ENCODE measurements at places on chromosomes 5 and 9.

DNA sequence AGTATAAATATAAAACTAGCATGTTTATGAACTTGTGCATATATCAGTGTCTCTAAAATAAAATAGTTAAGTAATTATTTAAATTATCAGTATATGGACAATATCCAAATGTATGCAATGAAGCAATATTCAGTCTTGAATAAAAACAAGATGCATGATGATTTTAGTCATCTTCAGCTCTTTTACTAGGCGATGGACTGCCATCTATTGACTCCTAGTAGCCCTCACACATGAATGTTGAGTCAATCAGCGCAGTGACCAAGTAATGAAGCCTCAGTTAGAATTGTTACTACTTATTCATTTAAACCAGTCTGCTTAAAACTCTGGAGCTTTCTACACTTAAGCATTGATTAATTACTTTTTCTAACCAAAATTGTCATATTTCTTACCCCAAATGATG lies 92.9 kb upstream of the GRHPR start:
- DNase-seq: no peak

DNA sequence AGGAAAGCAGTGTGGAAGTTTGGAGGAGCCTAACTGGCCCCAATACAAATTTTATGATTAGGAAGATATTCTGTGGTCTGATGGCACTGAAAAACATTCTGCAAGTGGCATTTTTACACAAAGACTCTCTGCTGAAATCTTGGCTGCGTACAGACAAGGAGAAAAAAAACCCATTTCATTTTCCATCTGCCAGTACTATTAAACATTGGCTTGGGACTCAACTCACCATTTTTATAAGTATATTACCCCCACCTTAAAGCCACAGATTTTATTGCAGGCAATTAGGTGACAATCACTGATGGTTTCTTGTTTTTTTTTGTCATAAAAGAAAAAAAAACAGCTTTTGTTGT lies 206.9 kb downstream of the PTTG1 start:
- DNase-seq: no peak

DNA sequence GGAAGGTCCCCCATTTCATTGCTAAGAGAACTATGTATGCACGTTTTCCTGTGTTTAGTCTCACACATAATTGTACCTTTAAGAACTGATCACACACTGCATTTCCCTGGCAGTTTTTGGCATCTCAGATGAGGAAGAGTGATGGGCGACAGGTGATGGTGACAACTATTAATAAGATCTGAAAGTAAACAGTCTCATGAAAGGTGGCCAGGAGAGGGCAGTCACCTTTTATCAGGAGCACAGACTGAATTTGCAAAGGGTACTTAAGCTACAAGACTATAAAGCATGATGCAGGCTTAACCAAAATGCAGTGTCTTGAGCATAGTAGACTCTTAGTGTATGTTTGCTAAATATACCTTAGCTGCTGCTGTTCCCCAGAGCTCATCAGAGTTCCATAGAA lies 91.5 kb downstream of the GHR start:
- DNase-seq: no peak

DNA sequence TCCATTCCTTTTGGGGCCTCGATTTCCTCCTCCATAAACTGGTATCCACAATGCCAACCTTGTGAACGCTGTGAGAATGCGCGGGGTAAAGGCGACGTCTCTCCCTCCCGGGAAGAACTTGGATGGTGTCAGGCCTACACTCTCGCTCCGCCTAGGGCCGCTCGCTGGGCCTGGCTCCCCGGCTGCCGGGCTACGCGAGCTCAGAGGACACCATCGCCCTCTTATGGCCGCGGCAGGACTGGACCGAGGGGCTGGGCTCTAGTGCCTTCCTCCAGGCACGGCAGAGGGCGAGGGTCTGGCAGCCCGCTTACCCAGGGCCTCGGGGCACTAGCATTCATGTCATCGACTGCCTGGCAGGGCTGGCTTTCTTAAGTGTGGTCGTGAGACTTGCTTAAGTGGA lies 1.3 kb upstream of the EXOSC2 start:
- DNase-seq: no peak

DNA sequence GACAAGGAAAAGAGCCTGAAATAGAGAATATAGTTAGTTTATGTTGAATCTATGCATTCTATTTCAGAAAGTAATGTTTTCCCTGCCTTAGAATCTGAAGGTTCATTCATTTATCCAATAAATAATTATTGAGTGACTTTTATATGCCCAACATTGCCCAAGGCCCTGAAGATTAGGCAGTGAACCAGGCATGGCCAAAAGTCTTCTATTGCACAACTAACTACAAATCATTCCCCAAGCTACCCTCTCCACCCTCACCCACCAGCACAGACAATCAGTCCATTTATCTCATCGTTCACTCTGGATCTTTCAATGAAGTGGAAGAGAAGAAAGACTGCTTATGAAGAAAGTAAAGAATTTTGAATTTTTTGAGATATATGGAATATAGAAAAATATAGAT lies 268.4 kb downstream of the PLK2 start:
- no peak for DNase-seq

DNA sequence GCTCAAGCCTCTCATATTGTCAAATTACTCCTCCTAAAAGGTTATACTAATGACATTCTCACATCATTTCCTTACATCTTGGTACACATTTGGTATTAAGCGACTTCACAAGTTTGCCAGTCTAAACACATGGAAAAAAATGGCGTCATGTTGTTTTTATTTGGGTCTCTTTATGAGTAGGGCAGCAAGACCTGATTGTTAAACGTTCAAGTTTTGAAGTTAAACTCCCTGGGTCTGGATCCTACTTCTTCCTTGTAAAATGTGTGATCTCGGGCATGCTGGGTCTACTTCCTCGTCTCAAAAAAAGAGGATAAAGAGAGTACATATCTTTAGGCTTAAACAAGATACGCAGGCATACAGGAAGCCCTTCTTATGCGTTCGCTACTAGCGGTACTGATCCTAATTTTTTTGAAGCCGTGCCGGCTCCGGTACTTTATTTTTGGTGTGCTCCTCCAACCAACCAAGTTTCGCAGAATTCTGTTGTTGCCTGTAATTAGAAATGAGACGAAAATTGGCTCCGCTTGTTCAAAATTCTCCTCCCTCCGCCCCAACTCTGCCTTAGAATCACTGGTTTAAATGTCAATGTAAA lies 596 bp upstream of the CDC37L1 start:
- DNase-seq: no peak

- DNase-seq: no peak
Observed at GRCh38 chr5:172646716-172647285, 5.7 kb downstream of the NEURL1B start.

GRCh38 chr5:143887903-143888665 lies 76.1 kb downstream of the HMHB1 start:
- DNase-seq: no peak

DNA sequence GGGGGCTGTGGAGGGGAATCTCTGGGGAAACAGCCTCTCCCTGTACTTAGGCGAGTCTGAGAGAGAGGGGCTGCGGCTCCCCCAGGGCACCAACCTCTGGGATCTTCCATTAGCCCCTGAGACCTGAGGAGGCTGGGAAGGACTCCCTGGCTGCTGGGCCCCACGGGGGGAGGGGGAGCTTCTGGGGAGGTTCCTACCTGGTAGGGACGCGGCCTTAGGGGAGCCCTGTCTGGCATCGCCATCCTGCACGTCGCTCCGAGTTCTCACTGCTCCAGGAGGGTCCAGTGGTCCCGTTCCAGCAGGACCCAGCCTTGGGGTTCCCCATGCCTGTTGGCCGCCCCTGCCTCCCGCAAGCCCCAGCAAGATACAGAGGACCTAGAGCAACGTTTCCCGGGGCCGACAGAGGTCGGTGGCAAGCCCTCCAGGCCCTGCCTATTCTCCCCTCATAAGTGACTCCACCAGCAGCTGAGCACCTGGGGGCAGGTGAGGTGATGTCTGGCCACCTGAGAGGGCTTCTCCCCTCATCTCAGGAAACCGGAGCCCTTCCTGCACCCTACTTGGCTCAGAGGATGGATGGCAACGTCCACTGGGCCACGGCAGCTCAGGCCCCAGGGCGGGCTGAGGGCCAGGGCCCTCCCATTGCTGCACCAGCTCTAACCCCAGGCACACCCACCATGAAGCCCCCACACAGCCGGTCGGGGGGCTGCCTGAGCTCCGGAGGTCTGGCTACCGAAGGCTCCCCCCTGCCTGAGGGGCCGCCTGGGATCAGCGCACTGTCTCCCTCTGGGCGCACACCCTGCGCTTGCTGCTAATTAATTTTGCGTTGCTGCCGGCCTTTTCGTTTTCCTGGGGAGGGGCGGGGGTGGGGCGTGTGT lies 22.5 kb downstream of the TPPP start:
- DNase-seq: no peak

- no peak for DNase-seq
Observed at GRCh38 chr9:107839371-107839770, 349.8 kb upstream of the KLF4 start.

- no peak for DNase-seq
Observed at GRCh38 chr5:138067945-138068344, 15.9 kb upstream of the WNT8A start.

- no peak for DNase-seq
Observed at GRCh38 chr5:15483351-15484097, 16.5 kb upstream of the FBXL7 start.

GRCh38 chr5:143659599-143660238 lies 152.2 kb upstream of the HMHB1 start:
- no peak for DNase-seq

GRCh38 chr5:76143884-76144283 lies 60.7 kb downstream of the SV2C start:
- no peak for DNase-seq

- no peak for DNase-seq
Observed at GRCh38 chr5:38148021-38148625, 110.2 kb upstream of the EGFLAM start.

DNA sequence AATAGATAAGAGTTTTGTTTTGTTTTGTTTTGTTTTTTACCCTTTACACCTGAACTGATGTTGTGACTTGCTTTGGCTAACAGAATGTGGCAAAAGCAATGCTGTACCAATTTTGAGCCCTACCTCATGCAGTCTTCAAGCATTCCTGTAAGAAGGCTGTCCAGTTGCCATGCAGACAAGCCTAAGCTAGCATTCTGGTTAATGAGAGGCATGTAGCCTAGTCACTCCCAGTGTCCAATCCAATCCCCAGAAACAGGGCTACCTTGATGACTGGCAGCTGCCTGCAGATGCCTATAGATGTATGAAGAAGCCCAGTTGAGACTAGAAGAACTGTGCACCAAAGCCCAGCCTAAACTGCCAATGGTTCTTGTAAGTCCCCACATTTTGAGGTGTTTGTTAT lies 9.4 kb upstream of the EFNA5 start:
- no peak for DNase-seq

DNA sequence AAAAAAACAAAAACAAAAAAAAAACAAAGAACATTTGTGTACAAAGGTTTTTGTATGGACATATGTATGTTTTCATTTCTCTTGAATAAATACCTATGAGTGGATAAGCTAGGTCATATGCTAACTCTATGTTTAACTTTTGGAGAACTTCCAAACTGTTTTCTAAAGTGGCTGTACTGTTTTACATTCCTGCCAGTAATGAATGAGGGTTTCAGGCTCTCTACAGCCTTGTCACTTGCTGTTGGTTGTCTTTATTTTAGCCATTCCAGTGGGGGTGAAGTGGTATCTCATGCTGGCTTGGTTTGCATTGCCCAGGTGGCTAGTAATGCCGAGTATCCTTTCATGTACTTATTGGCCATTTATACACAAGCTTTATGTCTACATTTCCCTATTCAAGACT lies 9.1 kb upstream of the TRIO start:
- no peak for DNase-seq

DNA sequence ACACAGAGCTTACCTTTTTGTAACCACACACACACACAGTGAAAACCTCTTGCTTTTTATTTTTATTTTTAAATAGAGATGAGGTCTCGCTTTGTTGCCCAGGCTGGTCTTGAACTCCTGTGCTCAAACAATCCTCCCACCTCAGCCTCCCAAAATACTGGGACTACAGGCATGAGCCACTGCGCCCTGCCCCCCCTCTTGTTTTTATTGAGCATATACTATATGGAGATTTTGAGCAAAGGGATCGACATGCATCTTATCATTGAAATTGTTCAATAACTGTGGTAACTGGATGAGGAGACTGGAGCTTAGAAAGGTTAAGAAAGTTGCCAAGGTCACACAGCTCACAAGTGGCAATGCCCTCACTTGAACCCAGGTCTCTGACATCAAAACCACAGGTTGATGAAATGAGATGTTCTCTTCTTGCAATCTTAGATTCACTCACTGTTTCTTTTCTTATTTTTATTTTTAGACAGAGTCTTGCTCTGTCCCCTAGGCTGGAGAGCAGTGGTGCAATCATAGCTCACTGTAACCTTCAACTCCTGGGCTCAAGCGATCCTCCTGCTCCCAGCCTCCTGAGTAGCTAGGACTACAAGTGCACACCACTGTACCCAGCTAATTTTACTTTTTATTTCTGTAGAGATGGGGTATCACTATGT lies 26.8 kb upstream of the STXBP1 start:
- DNase-seq: no peak

GRCh38 chr5:74586856-74587255 lies 53.7 kb downstream of the ENC1 start:
- no peak for DNase-seq

GRCh38 chr5:88380332-88380731 lies 111.7 kb upstream of the TMEM161B start:
- no peak for DNase-seq

- DNase-seq: no peak
Observed at GRCh38 chr9:130034570-130034969, 8.4 kb downstream of the FNBP1 start.

GRCh38 chr5:96080557-96080956 lies 118.9 kb upstream of the ELL2 start:
- DNase-seq: no peak

GRCh38 chr5:54634089-54634488 lies 116.5 kb downstream of the SNX18 start:
- DNase-seq: no peak

DNA sequence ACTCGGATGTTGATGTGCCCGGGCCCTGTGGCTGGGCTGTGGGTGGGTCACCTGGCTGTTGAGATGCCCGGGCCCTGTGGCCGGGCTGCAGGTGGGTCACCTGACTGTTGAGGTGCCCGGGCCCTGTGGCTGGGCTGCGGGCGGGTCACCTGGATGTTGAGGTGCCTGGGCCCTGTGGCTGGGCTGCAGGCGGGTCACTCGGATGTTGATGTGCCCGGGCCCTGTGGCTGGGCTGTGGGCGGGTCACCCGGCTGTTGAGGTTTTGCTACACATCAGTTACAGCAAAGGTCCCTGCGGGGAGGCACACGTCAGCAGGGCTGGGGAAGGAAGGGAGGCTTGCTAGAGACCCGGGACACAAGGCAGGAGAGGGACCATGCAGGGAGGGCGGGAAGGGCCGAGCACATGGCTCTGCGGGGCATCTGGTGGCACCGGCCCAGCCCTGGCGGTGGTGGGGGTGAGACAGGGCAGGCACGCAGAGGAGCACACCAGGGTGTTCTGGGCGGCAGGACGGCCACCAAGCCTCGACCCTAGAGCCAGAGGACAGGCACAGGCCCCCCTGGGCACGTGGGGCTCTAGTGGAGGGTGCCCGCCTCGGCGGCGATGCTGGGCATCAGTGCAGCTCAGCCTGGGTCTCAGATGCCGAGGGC lies 35.4 kb downstream of the PNPLA7 start:
- no peak for DNase-seq

- DNase-seq: no peak
Observed at GRCh38 chr9:117704024-117704575, at the start of gene TLR4. TLR4 (plus strand) TSS chr9:117704403; CDS start chr9:117704473, 70 bp downstream.
